ENCODE measurements at places on chromosomes 6 and 20.

- DNase-seq, result no peak
Measured at GRCh38 chr6:120675886-120676285, 658.4 kb downstream of the TBC1D32 start.

- peak; percentile 16 for DNase-seq
Measured at GRCh38 chr6:139372326-139373153, 1.9 kb downstream of the CITED2 start.

DNA sequence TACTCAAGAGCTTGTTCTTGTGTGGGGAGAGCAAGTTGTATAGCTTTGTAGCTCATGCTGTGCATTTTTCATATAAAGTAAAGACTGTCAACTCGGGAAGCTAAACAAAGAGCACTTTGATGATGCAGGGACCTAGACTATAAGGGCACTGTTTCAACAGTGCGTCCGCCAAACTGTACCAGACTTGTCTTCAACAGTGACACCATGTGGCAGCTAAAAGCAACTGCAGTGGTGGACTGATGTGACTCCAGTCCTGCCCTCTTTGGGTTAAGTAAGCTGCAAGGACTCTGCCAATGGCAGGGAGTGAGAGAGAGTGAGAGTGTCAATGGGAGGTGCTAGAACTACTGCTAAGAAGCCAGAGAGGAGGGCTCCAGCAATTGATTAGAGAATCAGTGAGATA, 48.1 kb upstream of the MC3R start:
- no peak for DNase-seq

GRCh38 chr20:10492065-10492464, 57.0 kb downstream of the SLX4IP start:
- DNase-seq, result no peak

- no peak for DNase-seq
Measured at GRCh38 chr20:57664924-57665588, 44.8 kb downstream of the PMEPA1 start.

- DNase-seq, result no peak
Measured at GRCh38 chr6:7088076-7088742, 19.6 kb upstream of the RREB1 start.

DNA sequence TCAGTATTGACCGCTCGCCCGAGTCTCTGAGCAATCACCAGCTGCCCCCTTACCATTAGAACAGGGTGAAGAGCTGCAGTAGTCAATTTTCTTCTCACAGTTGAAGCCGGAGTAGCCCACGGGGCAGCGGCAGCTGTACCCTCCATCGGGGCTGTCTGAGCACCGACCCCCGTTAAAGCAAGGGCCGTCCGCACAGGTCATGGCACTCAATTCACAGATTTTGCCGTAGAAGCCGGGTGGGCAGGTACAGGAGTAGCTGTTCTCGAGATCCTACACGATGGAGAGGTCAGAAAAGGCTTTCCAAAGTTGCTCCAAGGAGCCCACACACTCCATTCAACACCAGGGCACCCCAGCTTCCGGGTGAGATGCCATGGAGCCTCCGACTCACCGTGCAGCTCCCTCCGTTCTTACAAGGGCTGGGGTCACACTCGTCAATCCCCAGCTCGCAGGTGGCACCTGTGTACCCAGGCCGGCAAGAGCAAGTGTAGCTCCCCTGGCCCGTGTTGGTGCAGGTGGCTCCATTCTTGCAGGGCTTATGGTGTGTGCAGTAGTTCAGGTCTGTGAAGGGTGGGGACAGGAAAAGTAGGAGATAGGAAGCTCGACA, 5.9 kb downstream of the DLL1 start:
- no peak for DNase-seq

GRCh38 chr6:42724825-42725224, 2.4 kb upstream of the PRPH2 start:
- DNase-seq, result no peak

DNA sequence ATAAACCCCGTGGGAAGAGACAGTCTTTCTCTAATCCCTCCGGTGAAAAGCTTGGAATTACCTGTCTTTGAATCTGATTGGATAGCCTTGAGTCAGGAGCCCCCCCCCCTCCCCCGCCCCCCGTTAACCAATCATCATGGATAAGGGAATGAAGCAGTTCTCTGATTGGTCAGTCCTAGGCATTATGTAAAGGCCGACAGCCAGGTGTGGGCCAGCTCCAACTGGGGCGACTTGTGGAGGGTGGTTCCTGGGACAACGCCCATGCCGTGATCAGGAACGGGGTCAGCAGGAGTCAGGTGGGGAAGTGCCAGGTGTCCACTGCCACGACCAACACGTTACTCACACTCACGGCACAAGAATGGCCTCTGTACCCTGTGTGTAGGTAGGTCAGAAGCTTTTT, 406.8 kb upstream of the SULF2 start:
- no peak for DNase-seq

GRCh38 chr6:8589941-8590729, 154.8 kb upstream of the SLC35B3 start:
- DNase-seq, result peak; percentile 57

DNA sequence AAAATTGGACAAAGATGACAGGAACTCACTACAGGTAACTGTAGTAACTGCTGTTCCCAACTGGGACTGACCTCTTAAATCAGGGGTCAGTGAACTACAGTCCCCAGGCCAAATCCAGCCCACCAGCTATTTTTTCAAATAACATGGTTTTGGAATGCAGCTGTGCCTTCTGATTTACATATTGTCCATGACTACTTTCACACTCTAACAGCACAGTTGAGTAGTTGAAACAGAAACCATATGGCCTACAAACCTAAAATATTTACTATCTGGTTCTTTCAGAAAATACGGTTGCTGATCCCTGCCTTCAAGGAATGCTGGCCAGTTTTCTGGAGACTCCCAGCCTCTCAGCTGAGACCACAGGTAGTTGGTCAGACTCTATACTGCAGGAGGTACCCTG, 196.9 kb upstream of the PRND start:
- no peak for DNase-seq
